ENCODE measurements at places on chromosomes 12 and 14.

- no peak for DNase-seq
Measured at GRCh38 chr12:12195516-12195915, 71.3 kb downstream of the LRP6 start.

- no peak for DNase-seq
Measured at GRCh38 chr12:6855322-6855721, 3.4 kb downstream of the USP5 start.

- no peak for DNase-seq
Measured at GRCh38 chr14:91350813-91351511, 66.7 kb downstream of the CCDC88C start.

GRCh38 chr14:104149617-104150135, 11.3 kb downstream of the KIF26A start:
- DNase-seq = peak; percentile 87

DNA sequence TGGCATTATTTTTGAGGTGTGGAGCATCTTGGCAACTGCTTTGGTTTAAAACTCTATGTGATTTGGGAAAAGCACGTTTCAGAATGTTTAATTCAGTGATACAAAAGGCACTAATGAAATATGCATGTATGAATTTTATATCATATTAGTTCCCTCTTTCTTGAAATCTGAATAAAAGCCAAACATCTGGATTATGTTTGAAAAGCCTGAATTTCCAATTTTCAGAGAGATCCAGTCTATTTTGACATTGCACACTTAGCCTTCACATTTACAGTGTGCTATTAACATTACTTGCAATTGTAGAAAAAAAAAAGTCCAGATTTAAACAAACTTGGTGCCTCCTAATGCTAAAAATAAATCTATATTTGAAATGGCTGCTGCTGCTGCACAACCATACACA, 219.1 kb upstream of the NPAS3 start:
- no peak for DNase-seq

Measured in neural progenitor cell (in vitro differentiated cells).